GM18507 (cell line): ENCODE measurements at places on chromosomes 7 and 10.

DNA sequence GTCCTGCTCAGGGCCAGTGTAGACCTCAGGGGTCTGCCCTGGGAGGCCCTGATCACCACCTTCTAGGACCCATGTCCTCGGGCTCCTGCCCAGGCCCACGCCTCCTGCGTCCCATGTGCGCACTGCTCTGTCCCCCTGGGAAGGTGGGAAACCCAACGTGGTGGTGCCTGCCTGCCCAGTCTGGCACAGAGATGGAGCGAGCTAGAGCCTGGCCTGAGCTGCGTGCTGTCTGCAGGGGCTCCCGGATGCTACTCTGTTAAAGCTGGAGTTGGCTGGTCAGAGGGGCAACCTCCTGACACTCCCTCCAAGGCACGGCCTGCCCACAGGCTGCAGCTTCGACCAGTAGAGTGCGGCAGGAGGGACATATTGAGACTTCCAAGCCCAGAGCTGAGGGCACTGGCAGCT, 171.7 kb downstream of the DNAJB6 start:
- no peak for DNase-seq

DNA sequence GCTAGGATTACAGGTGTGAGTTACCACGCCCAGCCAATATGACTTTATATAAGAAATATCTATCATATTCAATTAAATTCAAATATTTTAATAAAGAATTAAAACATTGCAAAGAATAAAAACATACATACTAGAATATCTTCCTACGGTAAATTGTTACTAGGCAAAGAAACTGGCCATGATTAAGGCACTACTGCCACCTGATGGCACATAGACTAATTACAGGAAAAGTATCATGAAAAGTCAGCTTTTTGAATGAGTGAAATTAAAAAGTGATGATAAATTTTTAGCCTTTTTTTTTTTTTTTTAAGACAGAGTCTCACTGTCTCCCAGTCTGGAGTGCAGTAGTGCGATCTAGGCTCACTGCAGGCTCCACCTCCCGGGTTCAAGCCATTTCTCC, 30.9 kb downstream of the MRPS33 start:
- no peak for DNase-seq

DNA sequence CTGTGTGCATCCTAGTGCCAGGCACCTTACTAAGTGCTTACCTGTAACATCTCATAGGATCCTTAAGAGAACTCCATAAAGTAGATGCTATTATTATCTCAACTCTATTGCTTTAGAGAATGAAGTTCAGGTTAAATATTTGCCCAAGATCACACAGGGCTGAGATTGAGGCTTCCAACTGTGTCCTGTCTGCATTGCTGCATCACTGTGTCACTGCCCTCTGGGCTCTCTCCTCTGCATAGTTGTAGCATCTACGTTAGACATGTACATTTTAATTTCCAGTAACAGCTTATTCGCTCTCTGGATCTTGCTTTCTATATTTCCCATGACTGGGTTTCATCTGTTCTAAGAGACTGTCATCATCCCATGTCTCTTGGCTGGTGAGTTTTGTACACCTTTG, 63.6 kb upstream of the FZD8 start:
- DNase-seq, result no peak

DNA sequence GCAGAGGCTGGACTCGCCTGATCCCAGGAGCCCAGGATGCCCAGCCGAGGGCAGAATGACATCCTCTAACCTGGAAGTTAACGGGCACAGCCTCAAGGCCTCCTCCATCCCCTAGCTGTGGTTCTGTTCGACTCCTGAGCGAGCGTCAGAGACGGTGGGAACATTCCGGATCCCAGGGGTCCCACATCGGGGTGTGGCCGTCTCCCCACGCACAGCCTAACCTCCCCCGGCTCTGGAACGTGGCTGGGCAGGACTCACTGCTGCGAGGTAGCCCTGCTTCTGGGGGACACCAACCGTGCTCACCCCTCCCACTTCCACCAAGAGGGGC, 8.4 kb downstream of the FOXL3 start:
- no peak for DNase-seq

DNA sequence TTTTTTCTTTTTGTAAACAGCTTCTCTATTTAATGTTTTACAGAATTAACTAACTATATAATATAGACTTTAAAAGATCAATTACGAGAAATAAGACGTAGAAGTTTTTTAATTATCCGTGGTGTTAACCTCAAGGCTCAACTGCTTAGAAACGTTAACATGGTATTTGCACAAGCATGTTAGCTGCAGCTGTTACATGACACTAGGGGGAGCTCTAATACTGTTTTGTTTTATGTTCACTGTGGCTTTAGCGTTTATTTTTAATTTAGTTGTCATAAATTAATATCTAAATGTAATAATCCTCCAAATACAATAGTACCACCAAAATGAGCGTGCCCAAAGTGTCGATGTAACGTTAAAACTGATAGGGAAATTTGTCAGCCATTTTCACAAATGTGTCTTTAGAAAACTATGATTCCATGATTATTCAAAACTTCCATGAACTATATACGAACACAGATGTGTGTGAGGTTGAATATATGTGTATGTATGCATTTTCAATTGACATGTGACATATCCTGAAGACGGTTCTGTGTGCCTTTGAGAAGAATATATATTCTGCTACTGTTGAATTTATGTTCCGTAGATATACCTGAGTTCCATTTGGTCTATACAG, 828.8 kb upstream of the MBL2 start:
- no peak for DNase-seq

DNA sequence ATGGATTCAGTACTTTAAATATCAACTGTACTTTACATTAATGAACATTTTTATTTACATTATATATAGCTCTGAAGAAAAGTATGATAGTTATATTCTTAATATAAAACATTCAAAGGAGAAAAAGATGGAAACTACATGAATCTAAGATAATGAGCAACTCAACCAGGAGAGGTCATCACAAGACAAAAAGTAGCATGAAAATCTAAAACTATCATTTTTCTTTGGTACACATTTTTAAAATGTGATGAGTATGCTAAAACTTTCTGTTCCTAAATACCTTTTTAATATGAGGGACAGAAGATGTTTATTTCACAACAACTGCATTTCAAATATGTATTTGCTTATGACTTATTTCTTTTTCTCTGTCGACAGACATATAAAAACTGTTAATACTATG, 2.4 kb downstream of the CNTNAP2 start:
- DNase-seq, result no peak

DNA sequence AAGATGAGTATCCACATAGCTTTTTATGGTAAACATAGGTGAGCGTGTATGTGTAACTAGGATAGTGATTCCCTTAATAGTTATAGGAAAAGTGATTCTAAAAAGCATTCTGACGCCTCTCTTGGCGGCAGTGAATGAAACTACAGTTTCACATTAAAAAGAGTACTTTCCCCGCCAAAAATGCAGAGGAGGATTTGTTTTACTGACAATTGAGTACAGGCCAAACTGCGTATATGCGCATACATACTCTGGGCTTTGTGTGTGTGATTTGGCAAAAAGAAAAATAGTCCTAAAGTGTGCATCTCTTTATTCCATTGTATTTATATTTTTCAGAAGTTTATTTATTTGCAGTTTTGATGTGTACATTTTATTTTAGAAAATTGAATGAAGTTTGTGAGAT, 10.3 kb downstream of the CUL1 start:
- no peak for DNase-seq

DNA sequence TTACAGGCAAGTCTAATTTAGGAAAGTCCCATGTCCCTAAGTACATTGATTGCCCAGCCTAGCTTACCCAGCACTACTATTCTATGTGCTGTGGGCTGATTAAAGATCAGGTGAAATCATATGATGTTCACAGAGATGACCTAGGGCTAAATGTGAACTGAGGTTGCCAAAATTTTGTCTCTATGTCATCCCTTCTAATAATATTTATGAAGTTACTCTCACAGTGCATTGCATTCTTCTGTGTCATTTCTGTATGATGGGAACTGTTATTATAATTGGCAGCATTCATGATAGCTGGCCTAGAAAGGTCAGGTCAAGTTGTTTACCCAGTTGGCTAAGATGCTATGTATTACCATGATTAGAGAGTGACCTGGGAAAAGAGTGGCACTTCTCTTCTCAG, 2.8 kb upstream of the PDK4 start:
- no peak for DNase-seq

DNA sequence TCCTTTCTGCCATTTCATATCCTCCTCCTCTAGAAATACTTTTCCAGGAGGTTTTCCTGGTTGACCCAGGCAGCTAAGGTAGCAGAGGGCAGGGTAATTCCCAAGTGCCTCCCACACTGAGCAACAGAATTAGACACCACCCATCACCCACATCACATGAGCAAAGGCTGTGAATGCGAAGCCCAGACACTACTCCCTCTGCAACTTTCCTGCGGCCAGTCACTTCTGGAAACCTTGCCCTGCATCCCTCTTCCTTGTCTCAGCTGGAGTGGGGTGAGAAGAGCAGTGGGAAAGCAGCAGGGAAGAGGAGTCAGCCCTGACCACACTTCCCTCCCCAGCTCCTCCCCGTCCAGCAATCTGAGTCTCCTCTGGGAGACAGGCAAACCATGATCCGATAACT, 15.2 kb downstream of the TMEM176B start:
- DNase-seq, result no peak

DNA sequence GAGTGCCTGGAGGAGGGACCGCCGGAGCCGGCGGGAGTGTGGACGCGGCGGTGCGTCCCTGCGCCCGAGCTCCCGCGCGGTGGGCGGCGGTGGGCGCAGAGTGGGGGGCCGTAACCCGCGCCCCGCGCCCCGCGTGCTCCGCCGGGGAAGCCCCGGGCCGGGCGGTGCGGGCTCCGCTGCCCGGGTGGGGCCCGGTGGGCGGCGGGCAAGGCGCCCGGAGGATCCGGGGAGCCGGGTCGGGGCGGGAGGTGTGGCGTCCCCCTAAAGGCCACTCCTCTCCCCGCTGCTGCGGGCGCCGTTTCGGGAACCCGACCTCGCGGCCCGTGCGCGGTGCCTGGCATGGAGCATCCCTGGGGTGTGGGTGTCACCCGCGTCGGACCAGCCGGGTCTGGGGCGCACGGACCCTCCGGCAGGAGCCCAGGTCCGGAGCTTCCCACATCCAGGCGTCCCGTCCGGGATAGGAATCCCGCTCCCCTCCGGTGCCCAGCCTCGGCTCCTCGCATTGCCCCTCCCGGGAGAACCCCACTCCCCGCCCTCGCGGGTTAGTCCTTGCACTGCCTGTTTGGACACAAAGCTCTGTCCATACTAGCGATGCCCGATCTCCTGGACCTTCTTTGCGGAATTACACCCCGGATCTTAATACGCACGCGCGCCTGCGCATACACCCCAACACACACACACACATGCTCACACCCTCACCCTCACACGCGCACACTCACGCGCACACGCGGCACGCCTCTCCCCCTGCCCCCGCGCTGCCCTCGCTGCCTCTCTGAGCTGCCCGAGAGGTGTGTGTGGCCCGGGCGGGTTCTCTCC, 723 bp downstream of the MTURN start:
- no peak for DNase-seq

GRCh38 chr7:19871102-19871501, 97.7 kb upstream of the TMEM196 start:
- no peak for DNase-seq

GRCh38 chr7:28815369-28815927, 142.7 kb downstream of the TRIL start:
- no peak for DNase-seq

- DNase-seq, result no peak
These were observed 82.6 kb upstream of the LRRC4 start for GRCh38 chr7:128113839-128114238.

DNA sequence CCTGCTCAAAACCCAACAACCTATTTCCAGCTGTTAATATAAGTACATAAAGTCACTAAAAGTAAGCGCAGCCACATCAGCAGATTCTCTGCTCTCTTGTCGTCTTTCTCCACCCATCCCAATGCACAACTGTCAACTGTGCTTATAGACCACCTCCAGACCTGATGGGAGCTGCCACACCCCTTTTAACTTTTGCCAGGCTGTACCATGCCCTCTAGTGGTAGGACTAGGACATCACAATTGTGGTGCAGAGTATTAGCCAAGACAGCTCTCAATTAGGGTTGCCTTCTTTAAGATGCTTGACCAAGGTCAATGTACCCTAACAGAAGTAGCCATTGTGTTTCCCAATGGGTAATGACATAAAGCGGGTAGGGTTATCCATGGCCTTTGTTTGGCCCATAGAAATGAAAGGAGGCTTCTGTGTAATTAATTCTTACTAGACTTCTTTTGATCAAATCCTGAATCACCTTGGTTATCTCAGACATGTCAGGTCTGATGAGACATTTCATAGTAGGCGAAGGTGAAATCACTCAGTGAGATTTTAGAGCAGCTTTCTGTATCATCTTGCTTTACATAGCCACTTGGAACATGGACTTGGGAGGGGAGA, 68.1 kb downstream of the SCRN1 start:
- DNase-seq, result no peak

GRCh38 chr7:108193594-108194498, 63.7 kb upstream of the LAMB4 start:
- DNase-seq, result no peak

DNA sequence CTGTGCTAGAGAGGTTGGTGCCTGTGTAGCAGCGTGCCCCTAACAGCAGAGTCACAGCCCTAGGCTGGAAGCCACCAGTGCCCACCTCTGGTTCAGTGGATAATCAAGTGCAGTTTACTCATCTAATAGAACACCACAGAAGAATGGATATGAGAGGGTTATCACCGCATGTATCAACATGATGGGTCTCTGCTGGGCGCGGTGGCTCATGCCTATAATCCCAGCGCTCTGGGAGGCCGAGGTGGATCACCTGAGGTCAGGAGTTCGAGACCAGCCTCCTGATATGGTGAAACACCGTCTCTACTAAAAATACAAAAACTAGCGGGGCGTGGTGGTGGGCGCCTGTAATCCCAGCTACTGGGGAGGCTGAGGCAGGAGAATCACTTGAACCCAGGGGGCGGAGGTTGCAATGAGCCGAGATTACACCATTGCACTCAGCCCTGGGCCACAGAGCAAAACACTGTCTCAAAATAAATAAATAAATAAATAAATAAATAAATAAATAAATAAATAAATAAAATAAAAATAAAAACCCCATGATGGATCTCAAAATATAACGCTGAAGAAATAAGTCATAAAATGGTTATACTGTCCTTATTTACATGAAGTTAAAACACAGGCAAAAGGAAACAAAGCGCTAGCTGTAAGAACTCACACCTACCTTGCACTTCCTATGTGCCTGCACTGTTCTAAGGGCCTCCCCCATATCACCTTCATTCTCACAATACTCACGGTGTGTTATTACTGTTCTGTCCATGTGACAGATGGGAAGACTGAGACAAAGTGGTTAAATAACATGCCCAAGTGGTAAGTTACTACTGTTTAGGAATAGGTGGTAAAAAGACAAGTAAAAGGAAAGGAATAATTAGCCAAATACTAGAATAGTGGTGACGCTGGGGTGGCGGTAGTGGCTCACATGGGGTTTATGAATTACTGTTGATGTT, 70.9 kb downstream of the AMZ1 start:
- DNase-seq, result no peak
